ENCODE measurements at places on chromosomes 5 and 9. TPM values are rescaled to one million over a fixed set of nuclear protein-coding genes. Genes with fewer than 3 reads are reported as not detected.

GRCh38 chr5:675871-676698, 17.1 kb downstream of the TPPP start:
- DNase-seq, result no peak

DNA sequence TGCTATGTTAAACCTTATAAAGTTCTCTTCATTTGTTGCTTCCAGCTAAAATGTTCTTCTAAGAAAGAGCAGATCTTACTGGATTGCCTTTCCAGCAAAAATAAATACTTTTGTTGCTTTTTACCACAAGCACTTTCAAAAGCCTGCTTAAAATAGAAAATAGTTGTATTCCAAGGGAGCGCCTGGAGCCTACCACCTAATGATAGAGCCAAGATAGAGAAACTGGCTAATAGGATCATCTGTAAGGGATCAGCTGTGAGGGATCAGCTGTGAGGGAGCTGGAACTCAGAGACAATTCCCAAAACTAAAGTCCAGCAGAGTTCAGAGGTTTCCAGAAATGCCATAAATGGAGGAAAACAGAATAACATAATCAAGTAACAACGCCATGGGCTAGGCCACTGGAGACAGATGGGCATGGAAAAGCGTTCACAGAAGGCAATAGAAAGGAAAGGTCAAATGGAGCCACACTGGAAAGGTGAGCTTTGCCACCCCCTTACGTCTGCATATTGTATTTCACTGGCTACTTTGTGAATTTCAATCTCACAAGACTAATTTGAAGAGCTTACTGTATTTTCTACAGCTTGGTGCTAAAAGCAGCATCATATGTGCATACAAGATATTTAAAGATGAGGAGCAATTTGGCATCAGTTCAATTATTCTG, 140.6 kb upstream of the TLE4 start:
- DNase-seq, result no peak

DNA sequence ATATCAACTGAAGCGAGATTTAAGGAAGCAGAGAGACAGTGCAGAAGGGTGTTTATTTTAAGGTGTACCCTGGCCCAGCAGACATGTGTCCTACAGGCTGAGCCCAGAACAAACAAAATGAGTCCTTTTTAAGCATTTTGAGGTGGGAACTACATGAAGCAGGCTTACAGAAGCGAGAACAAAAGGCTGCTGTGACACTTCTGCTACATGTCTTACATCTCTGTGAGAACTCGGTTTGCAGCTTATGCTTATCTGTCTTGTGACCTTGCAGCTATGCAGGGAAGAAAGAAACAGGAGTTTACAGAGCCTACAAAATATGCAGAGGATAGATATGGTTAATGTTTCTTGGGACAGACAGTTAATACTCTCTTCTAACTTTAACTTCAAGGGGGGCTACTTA, 295.9 kb downstream of the CEMIP2 start:
- no peak for DNase-seq

DNA sequence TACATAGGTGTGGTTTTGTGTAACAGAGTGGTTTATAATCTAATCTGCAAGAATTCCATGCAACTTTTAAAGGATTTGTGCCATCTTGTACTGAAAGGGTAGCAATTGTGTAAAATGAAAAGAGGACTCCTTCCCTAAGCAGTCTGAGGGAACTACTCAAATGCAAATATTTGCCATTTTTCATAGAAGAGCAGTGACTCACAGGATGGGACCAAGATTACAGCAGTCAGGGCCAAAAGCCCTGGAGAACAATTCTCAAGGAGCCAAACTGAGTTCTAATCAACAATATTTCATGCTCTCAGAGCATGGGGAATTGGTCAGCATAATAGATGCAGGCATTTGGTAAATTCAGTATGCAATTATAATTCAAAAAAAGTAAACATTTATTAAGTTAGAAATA, 495.8 kb downstream of the CHSY3 start:
- DNase-seq, result peak; percentile 54

GRCh38 chr9:19901586-19901985, 112.7 kb upstream of the SLC24A2 start:
- DNase-seq, result no peak

DNA sequence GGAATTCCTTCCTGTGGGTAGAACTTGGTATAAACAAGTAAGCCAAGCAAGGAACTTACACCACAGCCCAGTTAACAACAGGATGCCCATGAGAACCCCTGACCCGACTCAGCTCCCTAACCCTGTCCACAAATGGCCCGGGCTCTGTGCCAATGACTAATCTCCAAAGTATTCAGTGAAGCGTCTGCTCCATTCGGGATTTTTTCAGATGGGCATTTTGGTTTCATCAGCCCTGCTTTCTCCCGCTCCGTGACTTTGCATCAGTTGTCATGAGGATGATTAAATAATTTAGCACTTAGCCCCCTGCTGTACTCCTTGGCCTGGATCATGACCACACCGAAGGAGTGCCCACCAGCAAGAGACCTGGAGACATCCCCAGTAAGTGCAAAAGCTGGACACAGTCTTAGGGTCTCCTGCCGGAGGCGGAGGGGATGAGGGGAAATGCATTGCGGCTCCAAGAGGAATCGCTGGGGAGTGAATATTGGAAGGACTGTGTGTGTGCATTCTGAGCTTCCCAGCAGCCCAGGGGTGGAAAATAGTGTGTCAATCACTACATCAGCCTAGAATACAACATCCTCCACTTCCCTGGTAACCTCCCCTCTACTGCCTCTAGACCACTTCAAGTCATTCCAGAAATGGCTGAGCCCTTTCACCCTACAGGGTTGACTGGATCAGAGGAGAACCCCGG, 41.4 kb upstream of the DNAH5 start:
- peak; percentile 56 for DNase-seq

GRCh38 chr5:35856765-35857351, at the start of gene IL7R:
Gene IL7R, plus strand, starts transcription at chr5:35856891. Its CDS starts 87 bp downstream, at chr5:35856978.
- peak; percentile 56 for DNase-seq

DNA sequence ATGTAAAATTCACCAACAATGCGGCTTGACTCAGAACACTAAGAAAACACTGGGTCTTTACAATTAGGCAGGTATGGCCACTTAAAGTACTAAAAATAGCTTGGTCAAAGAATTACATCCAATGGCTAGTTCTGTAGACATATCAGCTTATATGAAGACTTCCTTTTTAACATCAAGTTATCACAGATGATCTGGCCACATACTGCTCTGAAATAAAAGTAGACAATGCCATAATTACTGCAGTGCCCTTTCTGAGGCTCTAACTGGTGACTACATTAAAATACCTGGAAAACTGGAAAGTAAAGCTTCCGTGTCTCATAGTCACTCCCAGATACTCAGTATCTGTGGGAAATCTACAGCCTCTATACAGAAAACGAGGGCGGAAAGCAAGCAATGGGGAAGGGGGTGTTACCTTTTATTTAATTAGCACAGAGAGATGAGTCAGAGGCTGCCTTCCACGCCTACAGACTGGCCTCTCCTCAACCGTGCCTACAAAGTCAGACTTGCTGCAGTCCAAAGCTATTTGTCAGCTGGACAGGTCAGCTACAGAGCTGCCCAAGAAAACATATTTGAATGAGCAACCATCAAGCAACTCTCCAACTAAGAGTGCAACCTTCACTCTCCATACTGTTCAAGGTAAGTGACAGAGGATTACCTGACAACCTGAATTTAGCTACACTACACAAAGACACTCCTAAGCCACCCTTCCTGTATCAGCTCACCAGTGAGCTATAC, 8.7 kb downstream of the SERINC5 start:
- peak; percentile 96 for DNase-seq

GRCh38 chr5:15256485-15256884, 243.5 kb upstream of the FBXL7 start:
- DNase-seq, result no peak

- peak; percentile 56 for DNase-seq
Observed at GRCh38 chr9:90956026-90956810, 154.6 kb downstream of the SYK start.

- no peak for DNase-seq
Observed at GRCh38 chr9:15529566-15530324, 19.0 kb upstream of the PSIP1 start.

- no peak for DNase-seq
Observed at GRCh38 chr9:131639769-131640437, 94.6 kb downstream of the PRRT1B start.

GRCh38 chr9:96483733-96484390, 33.9 kb downstream of the HABP4 start:
- DNase-seq, result no peak

GRCh38 chr5:57499262-57500050, 16.8 kb upstream of the ACTBL2 start:
- peak; percentile 36 for DNase-seq

- DNase-seq, result no peak
Observed at GRCh38 chr9:1490341-1491232, 440.4 kb downstream of the DMRT2 start.

DNA sequence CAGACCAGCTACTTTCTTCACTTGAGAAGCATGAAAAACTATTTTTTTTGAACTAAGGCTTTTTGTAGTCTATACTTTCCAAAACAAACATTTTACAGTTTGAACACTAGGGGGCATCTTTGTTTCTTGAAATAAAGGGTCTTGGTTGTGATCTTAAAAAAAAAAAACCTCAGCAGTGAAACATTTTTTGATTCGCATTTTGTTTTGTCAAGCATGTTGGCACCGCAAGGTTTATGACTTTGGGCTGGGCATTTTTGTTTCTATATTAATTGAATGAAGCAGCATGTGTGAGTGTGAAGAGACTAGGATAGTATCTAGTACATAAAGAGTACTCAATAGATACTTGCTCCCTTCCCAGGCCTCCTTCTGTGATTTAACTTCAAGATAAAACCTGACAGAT, 31.6 kb upstream of the ACOT12 start:
- no peak for DNase-seq

DNA sequence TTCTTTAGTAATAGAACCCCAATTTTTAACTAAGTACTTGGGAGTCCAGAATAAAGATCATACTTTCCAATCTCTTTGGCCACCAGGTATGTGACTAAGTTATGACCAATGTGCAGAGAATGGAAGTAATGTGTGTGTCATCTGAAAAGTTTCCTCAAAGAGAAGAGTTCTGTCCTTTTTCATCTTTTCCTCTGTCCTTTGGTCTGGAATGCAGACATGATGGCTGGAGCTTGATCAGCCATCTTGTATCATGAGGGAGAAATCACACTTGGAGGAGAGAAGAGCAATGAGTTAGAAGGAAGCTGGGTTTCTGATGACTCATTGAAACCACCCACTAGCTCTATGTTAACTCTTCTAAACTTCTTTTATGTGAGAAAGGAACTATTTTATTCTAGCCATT, 5.5 kb upstream of the CPEB4 start:
- DNase-seq, result peak; percentile 60

- no peak for DNase-seq
Observed at GRCh38 chr9:15178631-15179030, 128.4 kb downstream of the TTC39B start.

GRCh38 chr9:95022657-95023056, 294.9 kb downstream of the FANCC start:
- DNase-seq, result no peak

- DNase-seq, result peak; percentile 39
Observed at GRCh38 chr9:74942801-74943200, 9.9 kb downstream of the C9orf40 start.

GRCh38 chr5:159972538-159973362, 36.2 kb upstream of the TTC1 start:
- DNase-seq, result no peak

DNA sequence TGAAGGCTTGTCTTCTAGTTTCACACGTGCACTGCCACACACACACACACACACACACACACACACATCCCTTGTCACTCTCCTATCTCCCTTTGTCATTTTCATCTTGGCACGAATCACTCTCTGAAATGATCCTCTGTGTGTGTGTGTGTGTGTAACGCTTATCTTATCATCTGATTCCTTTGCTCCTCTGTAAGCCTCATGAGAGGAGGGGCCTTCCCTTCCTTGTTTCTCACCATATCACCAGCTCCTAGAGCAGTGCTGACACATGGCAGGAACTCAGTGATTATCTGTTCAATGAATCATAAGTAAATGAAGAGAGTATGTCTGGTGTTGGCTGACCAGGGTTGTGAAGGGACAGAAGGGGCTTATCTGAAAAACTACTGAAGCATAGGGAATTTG, 53.3 kb downstream of the PDE4D start:
- DNase-seq, result peak; percentile 80

- peak; percentile 36 for DNase-seq
Observed at GRCh38 chr5:79578876-79579275, 33.4 kb upstream of the TENT2 start.

DNA sequence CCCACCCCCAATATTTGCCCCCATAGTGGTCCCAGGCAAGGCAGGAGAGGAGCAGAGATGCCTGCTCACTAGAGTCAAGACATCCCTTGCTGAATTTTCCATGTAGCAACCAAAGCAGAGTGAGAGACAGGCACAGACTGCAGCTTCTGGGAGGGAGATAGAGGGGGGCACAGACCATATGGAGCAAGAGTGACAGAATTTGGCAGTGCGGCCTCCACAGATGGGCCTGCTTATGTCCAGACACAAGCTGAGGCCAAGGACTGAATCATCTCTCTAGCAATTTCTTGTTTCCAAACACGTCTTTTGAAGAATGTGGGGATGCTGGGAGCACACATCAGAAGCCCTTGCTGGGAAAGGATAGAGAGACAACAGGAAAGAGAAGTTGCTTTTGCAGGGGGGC, 53.0 kb upstream of the ALDH1B1 start:
- no peak for DNase-seq

DNA sequence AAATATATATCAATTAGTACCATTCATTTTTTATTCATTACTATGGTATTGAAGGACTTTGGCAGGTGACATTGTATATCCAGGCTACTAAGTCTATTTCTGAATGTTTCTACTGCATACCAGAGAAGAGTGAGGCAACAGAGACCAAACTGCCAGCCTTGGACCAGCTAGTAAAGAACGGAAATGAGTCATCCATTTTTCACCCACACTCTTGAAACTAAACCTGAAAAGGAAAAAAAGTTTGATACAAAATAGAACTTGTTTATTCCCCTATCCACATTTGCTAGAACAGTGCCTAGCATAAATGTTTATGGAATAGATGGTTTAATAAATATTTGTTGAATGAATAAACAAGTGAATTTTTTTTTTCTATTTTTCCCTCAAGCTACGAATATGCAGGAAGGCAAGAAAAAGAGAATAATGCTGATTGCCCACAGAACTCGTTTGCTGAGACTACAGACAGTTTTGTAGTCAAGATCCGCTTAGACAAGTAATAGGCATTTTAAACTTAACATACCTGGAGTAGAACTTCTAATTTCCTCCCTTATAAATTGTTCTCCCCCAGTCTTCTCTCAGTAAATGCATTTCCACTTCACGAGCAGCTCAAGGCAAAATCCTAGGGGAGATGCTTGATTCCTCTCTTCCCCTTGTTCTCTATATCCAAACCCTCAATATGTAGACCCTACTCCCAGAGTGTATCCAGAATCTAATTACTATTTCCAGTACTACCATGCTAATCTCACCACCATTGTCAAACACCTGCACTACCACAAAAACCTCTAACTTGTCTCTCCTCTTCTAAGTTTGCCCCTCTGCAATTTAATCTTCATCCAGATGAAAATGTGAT, 146.2 kb upstream of the RASA1 start:
- DNase-seq, result peak; percentile 91

GRCh38 chr9:72635197-72635596, 113.8 kb downstream of the TMC1 start:
- DNase-seq, result no peak

- no peak for DNase-seq
Observed at GRCh38 chr5:89253666-89254352, 370.8 kb upstream of the MEF2C start.

The CNTRL gene
- total RNA-seq, result 11.1 TPM

The FOXD1 gene
- total RNA-seq, result 30.9 TPM

The KCTD16 gene
- total RNA-seq, result not detected

The CTSV gene
- total RNA-seq, result 29.7 TPM

The IFNK gene
- total RNA-seq, result 72.0 TPM

The GCNT4 gene
- total RNA-seq, result 2.3 TPM

The TMEM250 gene
- total RNA-seq, result 33.5 TPM

The CACNA1B gene
- total RNA-seq, result 0.03 TPM

The TMEM215 gene
- total RNA-seq, result not detected

The ZDHHC11 gene
- total RNA-seq, result 0.67 TPM

The LECT2 gene
- total RNA-seq, result not detected
